ENCODE measurements at places on chromosomes 11 and 22. TPM values are rescaled to one million over a fixed set of nuclear protein-coding genes. Genes with fewer than 3 reads are reported as not detected.

The TPBGL gene
- total RNA-seq, result not detected

The TIMP3 gene
- total RNA-seq, result 237 TPM

The RASSF10 gene
- total RNA-seq, result 2.0 TPM

The SLC22A25 gene
- total RNA-seq, result not detected

The ZP1 gene
- not detected for total RNA-seq

The GGTLC3 gene
- not detected for total RNA-seq

The ALDH3B1 gene
- 5.8 TPM for total RNA-seq

The PDE2A gene
- 16.2 TPM for total RNA-seq

The MMP27 gene
- total RNA-seq, result 1.2 TPM

The SYT7 gene
- total RNA-seq, result 27.4 TPM

The FOLH1 gene
- total RNA-seq, result 11.5 TPM

The TBX10 gene
- not detected for total RNA-seq
